ENCODE measurements at places on chromosomes 16 and 17.

DNA sequence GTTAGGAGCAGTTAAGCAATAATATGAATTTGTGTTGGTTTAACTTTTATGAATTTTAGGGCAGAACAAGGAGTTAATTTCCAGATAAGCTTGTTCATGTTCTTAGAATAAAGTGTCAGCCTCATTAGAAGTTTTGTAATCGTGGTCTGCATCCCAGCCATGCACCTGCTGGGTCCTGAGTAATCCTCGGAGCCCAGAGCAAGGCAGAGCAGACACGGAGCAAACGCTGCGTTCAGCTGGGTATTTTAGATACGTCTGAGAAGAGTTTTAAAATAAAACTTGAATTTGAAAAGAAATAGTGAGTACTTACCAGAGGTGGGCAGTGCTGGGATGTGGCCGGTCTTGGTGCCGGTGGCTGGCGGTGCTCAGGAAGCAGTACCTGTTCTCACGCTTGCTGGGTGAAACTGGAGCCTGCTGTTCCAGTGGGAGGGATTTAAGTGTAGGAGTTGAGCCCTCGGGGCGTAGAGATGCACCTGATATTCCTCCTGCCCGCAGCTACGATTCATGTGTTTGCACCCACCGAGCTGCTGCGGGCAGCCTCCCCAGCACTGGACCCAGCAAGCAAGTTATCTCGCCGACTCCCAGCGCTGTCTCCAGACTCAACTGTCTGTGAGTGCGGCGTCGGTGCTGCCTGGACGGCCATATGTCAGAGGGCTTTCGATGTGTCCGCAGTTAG lies at the start of gene ZNF750:
Gene ZNF750 (minus strand): TSS at position 406 of the 676 bp plus-strand sequence. CDS start 7,568 bp downstream, outside the sequence.
- DNase-seq, result no peak

DNA sequence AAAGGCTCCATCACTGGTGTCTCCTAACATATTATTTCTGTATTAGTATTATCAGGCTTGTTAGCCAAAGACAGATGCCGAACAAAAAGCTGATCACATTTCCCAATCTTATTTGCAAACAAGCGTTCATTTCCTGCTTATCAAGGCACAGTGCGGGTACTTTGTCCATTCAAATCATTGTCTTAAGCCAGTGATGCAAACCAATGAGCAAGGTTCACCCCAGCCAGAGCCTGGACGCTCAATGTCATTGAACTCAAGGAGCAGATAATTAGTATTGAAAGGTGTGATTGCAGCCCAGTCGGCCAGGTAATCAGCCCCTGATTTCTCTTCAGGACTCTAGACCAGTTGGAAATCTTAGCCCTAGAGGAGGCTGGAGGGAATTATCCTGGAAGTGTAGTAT lies 20.4 kb upstream of the SOX9 start:
- DNase-seq, result no peak

DNA sequence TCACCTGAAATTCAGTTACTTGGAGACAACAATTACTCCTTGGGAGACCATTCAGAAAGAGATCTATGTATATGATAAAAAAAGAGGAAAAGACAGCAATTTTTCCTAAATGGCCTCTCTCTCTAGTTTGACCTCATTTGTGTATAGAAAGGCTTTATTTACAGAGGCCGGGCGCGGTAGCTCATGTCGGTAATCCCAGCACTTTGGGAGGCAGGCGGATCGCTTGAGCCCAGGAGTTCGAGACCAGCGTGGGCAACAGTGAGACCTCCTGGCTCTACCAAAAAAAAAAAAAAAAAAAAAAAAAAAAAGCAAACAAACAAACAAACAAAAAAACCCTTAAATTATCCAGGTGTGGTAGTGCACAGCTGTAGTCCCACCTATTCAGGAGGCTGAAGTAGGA lies 20.7 kb downstream of the GRB2 start:
- DNase-seq, result no peak

GRCh38 chr17:49753959-49754391 lies 10.0 kb downstream of the FAM117A start:
- no peak for DNase-seq

DNA sequence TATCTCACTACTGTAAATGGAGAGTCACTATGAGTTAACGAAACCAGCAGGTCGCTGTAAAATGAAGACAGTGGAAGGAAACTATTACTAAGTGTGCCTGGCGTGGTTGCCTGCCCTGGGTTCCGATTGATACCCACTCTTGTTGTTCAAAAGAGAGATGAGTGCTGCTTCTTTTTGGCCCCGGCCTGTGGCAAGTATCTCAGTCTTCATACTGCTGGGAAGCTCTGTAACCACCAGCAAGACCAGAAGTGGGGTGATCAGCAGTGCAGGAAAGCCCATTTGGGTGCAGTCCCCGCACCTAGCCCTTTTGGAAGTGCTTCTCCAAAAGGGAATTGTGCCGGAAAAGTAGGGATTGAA lies 104.5 kb downstream of the SNX29 start:
- no peak for DNase-seq

GRCh38 chr16:87410530-87410929 lies 18.4 kb downstream of the MAP1LC3B start:
- DNase-seq, result no peak

DNA sequence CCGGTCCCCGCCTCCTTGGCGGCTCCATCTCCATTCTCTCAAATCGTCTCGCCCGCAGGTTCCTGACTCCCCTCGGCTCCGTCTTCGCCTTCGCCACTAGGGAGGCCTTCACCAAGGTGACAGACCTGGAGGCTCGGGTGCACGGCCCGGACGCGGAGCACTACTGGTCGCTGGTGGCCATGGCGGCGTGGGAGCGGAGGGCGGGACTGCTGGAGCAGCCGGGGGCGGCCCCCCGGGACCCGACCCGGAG lies 862 bp downstream of the GLTPD2 start:
- no peak for DNase-seq

GRCh38 chr17:76826330-76827068 lies 41.7 kb upstream of the MGAT5B start:
- no peak for DNase-seq

Data from NCI-H2081 treated with DMSO at 0.1 percent for 48 hours (cell line).